ENCODE measurements at places on chromosomes 12 and 14.

DNA sequence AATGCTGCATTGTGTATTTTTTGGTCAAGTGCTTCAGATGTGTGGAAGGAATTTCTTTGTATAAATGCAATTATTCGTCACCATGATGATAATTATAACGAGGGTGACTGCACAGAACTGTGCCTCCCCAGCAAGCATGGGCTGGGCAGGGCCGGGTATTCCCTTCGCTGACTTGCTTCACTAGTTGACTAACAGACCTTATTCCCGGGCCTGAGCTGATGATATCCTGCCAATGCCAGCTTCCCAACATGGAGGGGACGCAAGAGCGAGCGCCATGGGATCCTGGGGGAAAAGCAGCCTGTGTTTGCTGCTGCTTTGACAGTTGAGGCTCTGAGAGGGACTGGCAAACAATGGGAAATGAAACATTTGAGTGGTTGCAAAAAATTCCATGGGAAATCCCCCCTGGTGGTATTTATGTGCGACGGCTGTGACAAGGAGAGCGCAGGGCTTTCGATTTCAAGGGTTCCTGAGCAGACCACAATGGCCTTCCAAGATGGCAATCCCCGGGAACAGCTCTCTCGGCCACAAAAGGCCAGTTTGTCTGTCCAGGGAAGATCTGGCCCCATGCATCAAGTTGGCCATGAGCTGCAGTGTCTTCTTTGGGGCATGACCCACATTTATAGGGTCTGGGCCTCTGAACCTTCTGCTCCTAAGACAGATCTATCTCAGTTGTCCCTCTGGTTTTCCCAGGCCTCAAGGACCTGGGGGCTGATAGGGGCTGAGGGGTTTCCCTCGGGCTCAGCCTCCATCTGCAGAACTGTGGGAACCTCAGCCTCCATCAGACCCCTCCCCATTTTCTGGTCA, 21.9 kb upstream of the MAP1LC3B2 start:
- DNase-seq, result no peak

GRCh38 chr12:47979166-47979565, 15.8 kb downstream of the TMEM106C start:
- no peak for DNase-seq

DNA sequence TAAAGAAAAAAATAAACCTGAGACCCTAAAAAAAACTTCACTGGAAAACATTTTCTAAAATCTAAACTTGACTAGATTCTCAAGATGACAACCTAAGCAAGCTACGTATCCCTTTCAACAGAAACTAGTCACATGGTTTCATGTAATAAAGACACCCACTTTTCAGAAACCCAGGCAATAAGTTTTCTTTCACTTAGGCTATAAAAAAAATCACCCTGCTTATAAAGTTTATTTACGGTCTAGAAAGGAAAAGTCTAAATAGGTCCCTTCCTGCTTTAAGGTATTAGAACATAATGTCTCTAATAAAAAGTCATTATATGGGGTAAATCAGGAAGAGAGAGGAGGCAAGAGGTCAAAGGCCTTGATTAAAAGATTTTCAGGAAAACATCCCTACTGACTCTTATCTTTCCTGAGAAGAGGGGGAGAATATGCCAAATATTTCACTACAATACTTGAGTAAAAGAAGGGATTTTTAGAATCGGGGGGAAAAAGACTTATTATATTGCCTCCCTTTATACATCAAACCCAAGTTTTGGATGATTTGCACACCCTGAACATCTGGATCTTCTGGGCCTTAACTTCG, 9.5 kb downstream of the CLIP1 start:
- DNase-seq, result no peak

GRCh38 chr12:53967421-53967925, 5.5 kb upstream of the HOXC11 start:
- DNase-seq, result no peak

- no peak for DNase-seq
Observed at GRCh38 chr14:55051165-55051422, 353 bp upstream of the MAPK1IP1L start.

DNA sequence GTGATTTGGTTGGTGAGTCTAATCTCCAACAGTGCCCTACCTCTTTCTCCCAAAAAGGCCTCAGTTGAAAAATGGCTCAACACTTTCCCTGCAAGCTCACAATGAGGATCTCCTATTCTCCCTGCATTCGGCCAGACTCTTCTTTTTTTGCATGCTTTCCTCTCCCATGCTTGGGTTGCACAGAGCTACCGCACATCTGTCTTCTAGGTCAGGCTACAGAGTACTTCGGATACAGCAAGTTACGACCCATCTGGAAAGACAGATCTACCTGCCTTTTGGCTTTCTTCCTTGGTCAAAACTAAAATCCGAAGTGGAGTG, 305 bp upstream of the SLC16A7 start:
- no peak for DNase-seq

DNA sequence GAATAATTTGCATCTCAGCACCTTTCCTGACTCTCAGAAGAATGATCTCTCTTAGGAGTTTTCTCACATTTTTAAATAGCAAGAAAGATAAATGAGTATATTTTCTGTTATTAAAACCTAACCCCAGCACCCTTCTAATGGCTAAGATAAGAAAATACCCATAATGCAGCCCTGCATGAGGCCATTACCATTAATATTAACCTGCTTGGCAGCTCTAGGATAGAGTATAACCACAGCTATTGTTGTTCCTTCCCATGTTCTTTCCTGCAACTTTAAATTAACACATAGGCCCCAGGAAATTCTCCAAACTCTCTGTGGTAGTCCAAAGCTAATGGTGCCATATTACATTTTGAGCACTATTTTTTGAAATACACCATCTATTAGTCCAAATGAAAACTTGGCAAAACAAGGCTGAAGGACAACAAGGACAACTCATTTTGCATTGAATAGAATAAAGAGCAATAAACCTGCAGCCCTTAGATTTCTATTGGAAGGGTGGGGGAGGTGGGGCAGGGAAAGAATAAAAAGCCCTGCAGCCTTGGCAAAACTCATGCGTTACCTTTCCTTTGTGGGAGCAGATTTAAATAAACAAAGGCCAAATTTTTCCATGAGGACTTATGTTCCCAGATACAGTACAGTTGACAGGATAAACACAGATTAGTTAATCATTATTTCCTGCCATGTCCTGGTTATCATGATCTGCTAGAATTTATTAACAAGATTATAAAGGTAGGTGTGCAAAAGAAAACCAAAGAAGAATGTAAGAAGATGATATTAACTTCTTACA, 46.9 kb downstream of the BTG1 start:
- DNase-seq, result no peak

DNA sequence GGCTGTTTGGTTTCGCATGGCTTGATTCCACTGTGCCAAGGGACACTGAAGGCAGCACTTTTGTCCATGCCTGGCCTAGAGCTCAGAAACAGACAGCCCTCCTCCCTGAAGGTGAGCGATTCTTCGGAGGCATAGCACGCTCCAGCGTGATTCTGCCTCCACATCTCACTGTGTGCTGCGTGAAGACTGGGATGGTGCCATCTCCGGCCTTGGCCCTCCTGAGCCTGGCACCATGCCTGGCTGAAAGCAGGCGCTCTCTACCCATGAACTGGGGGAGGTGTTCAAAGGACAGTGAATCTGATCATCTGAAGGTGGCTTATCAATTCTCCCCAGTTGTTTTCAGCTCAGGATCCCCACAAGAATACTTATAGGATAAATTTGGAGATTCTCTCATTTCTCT, 187.4 kb downstream of the TTC7B start:
- no peak for DNase-seq

DNA sequence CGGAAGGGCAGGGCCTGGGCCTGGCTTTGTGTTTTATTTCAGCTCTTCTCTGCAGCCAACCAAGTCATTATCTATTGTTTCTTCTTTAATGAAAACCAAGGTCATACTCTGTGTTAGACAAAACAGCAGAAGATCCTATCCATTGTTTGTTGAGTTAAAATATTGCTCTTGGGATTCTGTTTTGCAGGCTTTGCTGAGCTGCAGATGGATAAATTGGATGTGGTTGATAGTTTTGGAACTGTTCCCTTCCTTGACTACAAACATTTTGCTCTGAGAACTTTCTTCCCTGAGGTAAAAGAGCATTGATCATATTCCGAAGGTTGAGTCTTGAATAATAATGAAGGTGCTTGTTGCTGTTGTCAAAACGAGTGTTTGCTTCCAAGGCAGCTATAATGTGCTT, 106.6 kb downstream of the PLXNC1 start:
- no peak for DNase-seq

- DNase-seq, result no peak
Observed at GRCh38 chr14:59022144-59022543, 166.3 kb upstream of the DAAM1 start.

- DNase-seq, result no peak
Observed at GRCh38 chr12:32820376-32820931, 64.8 kb upstream of the YARS2 start.

GRCh38 chr12:55745361-55746173, 2.6 kb downstream of the GDF11 start:
- no peak for DNase-seq

DNA sequence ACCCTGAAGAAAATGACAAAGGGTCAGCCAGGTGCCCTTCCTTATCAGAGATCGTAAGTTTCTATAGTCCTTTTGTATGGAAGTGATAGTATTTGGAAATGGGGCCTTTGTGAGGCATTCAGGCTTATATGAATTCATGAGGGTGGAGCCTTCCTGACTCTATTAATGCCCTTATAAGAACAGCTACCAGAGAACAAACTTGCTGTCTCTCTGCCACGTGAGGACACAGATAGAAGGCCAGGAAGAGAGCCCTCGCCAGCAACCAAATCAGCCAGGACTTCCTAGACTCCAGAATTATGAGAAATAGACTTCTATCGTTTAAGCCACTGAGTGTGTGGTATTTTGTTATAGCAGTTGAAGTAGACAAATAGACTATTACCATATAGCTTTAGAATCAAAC, 36.7 kb downstream of the TRMT5 start:
- DNase-seq, result no peak

DNA sequence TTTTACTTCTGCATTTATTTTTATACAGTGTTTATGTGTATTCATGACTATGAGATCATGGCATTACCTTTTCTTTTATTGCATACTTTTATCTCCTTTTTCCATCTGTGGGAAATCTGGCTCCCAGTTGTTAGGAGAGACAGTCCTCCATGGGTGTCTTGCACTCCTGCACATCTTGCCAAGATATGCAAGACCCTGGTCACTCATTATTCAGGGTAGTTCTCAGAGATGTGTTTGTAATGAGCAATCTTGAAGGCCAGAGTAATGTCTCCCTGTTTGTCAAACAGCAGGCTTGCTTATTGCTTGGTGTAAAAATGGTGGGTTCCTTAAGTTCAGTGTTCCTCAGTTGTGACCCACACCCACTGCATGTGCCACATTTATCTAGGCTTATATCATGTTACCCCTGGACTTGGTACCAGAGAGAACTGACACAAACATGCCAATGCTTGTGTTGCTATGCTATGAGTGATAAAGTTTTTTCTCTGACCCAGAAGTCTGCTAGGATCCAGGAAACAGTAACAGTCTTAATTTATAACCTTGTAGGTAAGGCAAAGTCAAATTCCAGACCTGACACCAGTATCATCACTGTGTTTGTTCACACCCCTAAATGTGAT, 36.8 kb downstream of the PPHLN1 start:
- no peak for DNase-seq

- DNase-seq, result no peak
Observed at GRCh38 chr12:63849106-63849620, 4.7 kb downstream of the SRGAP1 start.

GRCh38 chr12:9073076-9073475, 42.6 kb downstream of the A2M start:
- DNase-seq, result no peak

DNA sequence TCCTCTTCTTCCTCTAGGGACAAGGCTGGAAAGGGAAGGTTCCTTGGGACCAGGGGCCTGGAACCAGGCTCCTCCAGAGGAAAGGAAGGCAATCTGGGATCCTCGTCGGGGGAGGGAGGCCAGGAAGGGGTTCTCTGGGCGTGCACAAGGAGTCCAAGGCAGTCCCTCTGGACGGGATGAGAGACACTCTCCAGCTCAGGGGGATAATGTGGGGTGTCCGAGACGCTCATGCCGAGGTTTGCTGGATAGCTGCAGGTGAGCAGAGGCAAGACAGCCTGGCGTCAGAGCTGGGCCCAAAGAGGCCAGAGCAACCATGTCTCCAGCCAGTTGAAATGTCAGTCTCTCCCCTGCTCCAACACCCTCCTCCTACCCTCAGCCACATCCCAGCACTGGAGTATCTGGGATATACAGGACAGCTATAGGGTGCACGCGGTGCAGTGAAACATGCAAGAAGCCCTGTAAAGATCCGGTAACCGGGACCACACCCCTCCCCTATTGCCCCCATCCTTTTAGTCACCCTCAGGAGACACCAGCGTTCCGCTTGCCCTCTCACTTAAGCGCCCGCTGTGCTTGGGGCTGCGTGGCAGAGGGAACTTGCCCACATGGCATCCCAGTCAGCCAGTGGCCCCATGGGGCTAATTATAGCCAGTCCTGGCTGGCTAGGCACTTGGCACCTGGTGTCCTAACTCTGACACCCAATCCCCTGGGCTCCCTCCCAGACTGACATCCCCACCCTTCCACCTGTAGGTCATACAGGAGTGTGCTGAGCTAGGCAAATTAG, at the start of gene KLHL33:
Gene KLHL33 (minus strand): TSS at position 585 of the 781 bp plus-strand sequence. CDS start 355 bp downstream, at position 230.
- DNase-seq, result no peak

DNA sequence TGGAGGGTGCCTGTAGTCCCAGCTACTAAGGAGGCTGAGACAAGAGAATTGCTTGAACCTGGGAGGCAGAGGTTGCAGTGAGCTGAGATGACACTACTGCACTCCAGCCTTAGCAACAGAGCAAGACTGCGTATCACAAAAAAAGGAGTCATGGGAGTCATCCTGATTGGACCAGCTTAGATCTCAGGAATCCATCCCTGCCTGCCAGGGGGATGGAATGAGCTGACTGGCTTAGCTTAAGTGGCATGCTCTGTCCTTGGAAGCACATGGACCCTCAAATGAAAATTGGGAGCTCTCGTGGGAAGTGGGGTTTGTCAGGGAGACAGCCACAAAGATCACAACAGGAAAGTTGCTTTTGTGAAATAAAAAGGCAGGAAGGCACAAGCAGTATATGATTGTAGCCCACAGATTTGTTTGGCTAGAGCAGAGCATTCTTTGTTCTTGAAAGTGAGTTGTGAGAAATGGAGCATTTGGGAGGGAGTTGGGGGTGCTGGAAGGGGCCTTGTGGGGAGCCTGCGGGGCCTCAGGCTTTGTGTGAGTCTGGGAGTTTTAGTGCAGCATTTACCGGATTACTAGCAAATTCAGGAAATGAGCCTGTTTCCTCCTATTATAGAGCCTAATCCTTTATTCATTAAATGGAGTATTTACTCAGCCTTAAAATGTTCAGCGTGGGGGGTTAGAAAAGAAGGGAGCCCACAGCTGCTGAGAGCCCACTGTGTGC, 30.7 kb downstream of the DGLUCY start:
- no peak for DNase-seq

- DNase-seq, result no peak
Observed at GRCh38 chr12:93877446-93877845, 200.3 kb downstream of the CRADD start.
